A549 (cell line): ENCODE measurements at places on chromosomes 3 and 15. TPM values are rescaled to one million over a fixed set of nuclear protein-coding genes. Genes with fewer than 3 reads are reported as not detected.

GRCh38 chr3:171293142-171293782, 166.9 kb downstream of the TNIK start:
- DNase-seq: no peak

GRCh38 chr3:40841131-40841530, 316.4 kb downstream of the ZNF621 start:
- DNase-seq: no peak

Gene PLIN1
- polyA plus RNA-seq: 0.13 to 0.28 TPM (median 0.27 TPM) in 3 replicates

Gene ARGFX
- polyA plus RNA-seq: not detected in 3 replicates

Gene GABRA5
- 79.8 to 89.1 TPM (median 82.0 TPM) in 3 replicates for polyA plus RNA-seq
